ENCODE measurements at places on chromosomes 4 and X.

DNA sequence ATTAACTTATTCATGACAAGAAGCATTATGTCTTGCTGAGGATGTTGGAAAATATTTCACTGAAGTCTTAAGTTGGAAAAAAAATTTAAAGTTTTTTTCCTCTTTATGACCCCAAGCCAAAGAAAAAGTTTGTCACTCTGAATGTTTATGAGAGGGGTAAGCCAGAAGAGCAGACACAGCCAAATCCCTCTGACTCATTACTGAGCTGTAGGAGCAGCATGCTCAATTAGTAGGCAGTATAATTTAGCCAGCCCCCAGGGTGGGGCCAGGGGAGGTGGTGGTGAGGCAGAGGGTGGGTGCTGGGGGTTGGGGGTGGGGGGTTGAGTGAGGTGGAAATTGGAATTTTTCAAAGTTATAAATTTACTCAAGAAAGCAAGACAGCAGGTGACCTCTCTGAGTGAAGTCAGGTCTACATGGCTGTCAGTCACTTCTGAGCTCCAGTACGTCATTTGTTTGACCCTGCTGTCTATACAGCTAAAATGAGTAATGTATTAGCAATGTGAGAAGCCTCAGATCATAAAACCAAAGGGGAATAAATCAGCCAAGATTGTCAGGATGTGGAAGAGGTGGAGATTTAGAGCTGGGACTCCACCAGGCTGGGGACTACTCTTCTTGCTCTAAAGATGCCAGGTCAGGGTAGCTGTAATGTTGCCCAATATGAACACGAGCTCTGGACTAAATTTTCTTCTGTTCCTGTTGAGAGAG lies 98.8 kb upstream of the NDP start:
- no peak for DNase-seq

DNA sequence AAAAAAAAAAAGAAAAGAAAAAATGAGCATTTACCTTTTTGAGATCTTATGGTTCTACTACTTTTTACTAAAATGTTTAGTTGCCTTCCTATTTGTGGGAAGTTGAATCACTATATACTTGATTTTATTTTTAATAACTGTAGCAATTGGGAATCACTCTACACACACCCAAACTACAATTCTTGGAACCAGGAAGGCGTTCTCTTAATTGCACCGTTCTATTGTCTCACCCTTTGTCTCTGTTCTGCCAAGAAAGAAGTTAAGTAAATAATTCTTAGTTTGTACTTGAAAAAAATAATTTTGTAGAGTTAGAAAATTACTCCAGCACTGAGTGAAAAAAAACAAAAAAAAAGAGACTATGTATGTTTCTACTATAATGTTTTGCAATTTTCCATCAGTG lies 62.7 kb downstream of the ATOH1 start:
- DNase-seq = no peak

DNA sequence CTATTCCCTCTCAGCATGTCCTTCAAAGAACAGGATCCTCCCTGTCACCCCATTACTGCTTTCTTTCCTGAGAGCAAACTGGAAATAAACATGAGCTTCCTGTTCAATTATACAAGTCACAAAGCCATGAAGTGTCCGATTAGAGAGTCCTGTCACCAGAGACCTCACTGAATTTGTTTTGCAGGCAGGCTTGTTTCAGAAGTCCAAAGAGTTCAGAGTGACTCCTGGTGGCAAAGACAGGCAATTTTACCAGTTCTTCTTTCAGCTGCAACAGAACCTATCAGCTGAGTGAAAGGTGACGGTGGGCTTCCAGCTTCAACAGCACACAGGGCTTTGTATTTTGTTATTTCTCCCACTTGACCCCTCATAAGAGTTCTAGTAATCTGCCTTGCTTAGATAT lies 6.4 kb downstream of the ELK1 start:
- peak; percentile 28 for DNase-seq

- DNase-seq = no peak
Observed at GRCh38 chrX:65821721-65822496, 154.5 kb downstream of the MSN start.

DNA sequence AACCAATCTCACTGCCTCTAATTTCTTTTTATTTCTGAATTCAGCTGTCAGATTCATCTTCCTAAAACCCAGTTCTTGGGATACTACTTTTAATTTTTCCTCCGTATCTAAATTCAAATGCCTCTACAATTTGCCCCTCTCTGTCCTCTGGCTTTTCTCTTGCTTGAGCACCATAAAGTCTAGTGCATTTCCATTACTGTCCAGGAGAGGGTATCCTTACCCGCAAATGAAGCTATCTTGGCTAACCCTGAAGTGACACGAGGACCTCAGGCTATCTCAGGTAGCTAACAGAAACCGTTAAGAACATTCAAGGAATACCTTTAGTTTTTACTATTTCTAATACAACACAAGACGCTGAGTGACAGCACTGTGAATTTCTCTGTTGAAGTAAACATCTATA lies 49.4 kb upstream of the PRR32 start:
- peak; percentile 71 for DNase-seq

DNA sequence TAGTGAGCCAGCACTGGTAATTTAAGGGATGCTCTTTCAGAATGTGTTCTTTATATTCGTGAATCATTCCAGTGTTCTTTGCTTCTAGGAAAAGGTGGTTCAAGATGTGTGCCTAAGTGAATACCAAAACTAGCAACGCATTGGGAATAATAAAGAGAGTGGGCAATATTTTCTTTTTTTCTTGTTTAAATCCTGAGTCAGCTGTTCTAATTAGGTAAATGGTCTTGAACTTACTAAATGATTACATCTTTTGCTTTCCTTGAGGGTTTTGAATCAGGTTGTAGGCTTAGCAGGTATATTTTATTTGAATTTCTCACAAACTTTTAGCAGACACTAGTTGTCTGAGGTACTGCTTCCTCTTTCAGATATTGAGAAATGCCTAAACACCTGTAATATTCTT lies 29.5 kb downstream of the ENPEP start:
- DNase-seq = no peak

GRCh38 chrX:9758021-9758638 lies 7.5 kb downstream of the GPR143 start:
- no peak for DNase-seq

DNA sequence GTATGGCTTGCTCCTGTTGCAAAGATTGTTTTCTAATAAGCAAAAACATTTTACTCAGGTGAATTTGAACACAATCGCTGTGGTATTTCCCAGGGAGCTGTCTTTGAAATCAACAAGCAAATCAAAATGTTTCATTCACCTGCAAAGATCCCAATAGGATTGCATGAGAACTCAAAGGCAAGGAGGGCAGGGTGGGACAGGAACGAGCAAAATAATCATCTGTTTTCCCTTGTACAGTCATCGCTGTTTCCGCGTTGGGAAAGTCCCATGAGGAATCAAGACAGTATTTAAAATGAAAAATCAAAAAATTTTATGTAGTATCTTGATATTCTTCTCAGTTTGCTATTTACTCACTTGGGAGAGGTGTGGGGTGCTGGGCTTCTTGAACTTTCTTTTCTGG lies 198.8 kb downstream of the STIM2 start:
- DNase-seq = no peak

GRCh38 chr4:162837679-162838078 lies 329.0 kb downstream of the NAF1 start:
- DNase-seq = no peak

DNA sequence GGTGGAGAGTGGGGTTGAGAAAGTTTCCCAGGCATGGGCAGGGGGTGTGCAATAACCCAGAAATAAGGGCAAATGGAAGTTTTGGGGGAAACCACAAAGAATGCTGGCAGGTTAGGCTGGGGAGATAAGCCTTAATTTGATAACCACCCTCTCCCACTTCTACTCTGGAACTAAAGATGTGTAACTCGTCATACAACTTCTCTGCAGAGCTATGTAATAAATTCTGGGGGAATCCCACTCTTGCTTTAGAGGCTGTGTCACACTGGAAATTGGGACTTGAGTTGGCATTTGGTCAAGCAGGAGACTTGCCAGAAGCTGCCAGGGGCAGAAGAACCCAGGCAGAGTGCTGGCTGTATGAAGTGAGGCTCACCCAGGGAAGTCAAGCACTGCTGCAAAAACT lies 170.9 kb upstream of the CPEB2 start:
- peak; percentile 54 for DNase-seq

- no peak for DNase-seq
Observed at GRCh38 chr4:16942491-16942890, 44.0 kb upstream of the LDB2 start.

All from DMS53 (cell line).